HuH-7 (cell line): ENCODE measurements at places on chromosomes 2 and 18.
A peak's percentile ranks its signal among the peaks of the same experiment; 100 is the strongest.

DNA sequence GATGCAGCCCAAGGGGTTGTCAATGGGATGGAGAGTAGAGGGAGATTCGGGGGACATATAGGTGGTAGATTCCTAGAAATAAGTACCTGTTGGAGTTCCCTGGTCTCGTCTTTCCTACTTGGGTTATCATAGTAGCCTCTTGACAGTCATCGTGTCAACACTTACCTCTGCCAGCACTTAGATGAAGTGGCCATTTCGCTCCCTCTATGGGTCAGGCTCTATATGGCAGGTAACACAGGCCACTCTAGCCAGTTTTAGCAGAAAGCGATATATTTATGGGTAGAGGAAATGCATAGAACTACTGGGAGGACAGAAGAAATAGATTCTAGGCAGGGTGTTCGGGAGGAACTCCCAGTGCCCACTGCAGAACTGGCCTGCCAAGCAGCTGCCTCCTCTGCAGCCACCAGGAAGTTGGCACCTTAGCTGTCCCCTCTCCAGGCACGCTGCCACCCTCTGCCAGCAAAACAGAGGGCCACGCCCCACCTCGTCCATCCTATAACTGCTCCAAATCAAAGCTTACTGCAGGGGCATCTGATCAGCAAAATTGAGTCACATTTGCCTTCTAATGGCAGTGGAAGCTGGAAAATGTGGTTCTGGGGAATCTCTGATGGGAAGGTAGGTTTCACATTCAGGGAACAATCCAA, 181.3 kb downstream of the INSIG2 start:
- peak; percentile 28 for DNase-seq

- no peak for DNase-seq
Observed at GRCh38 chr2:68009526-68009925, 53.3 kb downstream of the C1D start.

GRCh38 chr2:200863782-200864175, 679 bp downstream of the CLK1 start:
- DNase-seq, result no peak

- DNase-seq, result no peak
Observed at GRCh38 chr2:232655392-232655791, 22.0 kb downstream of the EFHD1 start.

DNA sequence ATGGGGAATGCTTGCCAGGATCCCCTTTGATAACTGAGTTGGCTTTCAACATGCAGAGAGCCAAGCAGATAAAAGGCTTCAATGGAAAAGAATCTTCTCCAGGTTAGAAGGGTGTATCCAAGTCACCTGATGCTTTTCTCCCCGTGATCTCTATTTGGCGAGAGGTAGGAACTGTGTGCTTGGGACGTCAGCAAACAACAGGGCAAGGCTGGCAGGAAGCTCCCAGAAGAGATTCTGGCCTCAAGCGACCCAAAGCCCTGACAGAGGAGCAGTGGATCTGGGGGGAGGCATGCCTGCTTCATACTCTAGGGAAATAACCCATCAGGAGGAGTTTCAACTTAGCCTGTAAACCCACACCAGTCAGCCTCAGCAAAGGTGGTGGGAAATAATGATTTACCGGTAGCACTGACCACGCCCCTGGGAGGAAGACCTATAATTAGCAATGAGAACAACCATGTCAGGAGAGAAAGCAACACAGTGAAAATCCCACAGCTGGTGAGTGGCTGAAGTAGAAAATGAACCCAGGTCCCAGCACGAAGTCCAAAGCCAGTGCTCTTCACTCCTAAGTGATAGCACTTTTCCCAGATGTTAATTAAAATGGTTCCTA, 76.3 kb upstream of the SEC11C start:
- no peak for DNase-seq

GRCh38 chr18:47415881-47416280, 164.4 kb upstream of the SKOR2 start:
- no peak for DNase-seq

- DNase-seq, result peak; percentile 64
Observed at GRCh38 chr2:18520451-18521425, 39.7 kb downstream of the RDH14 start.

GRCh38 chr2:158112992-158113391, 11.3 kb downstream of the UPP2 start:
- no peak for DNase-seq

DNA sequence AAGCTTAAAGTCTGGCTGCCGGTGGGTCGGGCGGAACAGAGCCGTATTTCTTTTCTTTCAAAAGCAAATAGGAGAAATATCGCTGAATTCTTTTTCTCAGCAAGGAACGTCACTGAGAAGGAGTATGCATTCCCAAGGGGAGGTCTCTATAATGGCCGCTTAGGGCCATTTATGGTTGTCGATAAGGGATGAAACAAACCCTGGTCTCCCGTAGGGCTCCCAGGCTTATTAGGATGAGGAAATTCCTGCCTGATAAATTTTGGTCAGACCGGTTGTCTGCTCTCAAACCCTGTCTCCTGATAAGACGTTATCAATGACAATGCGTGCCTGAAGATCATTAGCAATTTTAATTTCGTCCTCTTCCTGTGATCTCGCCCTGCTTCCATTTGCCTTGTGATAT, 227.7 kb upstream of the ZEB2 start:
- no peak for DNase-seq

DNA sequence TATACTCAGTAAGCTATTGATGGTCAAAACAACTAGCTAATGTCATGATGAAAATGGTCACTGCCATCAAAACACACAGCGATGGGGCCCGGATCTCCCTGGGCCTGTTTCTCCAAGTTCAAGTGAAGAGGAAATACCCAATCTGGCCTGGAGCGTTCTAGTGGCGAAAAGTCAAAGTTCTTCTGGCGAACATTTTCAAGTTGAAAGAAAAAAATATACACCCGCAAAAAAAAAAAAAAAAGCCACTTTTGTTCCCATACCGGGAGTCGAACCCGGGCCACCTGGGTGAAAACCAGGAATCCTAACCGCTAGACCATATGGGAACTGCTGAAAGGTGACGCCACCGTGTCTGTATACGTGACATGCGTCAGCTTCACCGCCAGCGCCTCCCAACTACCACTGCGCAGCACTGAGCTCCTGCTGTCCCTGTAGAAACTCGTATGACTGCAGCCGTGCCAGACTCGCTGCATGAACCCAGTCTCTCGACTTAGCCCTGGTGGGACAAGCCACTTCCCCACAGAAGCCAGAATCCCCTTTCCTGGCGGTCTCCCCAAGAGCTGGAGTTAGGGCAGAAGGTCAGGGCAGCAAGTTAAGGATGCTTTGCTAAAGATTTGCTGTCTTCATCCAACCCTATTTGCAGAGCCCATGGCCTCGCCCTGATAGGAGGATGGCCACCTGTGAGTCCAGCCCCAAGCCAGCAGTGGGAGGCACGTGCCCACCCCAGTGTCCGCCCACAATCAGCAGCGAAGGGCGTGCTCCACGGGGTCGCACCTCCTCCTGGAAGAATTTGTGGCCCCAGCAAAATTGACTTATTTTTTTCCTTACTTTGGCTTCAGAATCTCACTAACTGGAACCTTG, 5.6 kb upstream of the IMP4 start:
- peak; percentile 78 for DNase-seq

GRCh38 chr2:197088694-197089093, 162.2 kb upstream of the PGAP1 start:
- no peak for DNase-seq

GRCh38 chr2:141498561-141498960, 632.3 kb downstream of the LRP1B start:
- no peak for DNase-seq

GRCh38 chr2:237737196-237737865, 61.2 kb upstream of the RBM44 start:
- no peak for DNase-seq

DNA sequence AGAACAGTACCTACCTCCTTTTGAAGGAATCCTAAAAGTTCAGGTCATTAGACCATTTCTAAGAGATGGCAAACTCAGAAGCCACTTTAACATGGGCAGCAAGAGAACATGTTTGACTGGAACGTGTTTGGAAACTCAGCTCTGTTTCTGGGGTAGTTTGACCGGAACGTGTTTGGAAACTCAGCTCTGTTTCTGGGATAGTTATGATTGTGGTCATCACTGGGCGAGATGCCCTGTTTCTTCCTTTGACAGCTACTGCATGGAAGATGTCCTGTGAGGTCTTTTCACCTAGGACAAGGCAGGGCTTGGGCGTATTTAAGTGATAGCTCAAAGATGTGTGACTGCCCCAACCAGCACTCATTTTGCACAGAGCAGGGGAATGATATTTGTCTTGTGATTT, 19.9 kb upstream of the SERPINB13 start:
- DNase-seq, result no peak

DNA sequence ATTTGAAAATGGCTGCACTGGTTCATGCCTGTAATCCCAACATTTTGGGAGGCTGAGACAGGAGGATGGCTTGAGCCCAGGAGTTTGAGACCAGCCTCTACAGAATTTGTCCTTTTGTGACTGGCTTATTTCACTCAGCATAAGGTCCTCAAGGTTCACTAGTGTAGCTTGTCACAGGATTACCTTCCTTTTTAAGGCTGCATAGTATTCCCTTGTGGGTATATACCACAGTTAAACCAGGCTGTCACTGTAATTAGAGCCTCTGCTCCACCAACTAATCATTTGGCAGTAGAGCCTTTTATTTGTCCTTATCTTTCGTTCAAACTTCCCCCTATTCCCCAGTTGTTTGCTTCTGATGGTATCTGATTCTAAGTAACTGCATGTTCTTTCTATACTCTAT, 50.4 kb upstream of the SELENOI start:
- DNase-seq, result no peak

DNA sequence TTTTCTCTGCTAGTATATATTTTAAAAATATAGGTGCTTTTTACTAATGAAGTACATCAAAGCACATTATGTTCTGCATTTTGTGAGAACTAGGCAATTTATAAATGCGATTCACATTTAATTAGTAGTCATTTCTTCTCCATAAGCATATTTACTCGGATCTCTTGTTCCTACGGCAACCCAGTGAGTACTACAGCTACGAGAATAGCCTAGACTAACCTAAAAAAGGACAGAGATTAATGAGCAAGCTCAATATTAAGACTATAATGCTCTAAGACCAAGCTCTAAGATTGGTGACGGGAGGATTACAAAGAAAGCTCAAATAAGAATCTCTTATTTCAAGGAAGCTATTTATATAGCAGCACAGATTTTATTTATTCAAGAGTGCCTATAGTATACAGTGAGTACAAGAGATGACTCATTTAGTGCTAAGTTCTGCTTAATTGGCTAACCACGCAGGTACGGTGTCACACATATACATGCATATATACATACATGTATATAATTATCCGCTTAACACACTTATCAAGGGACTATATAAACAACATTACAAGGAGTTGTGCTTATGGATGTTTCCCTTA, 364.7 kb downstream of the GPD2 start:
- DNase-seq, result no peak

DNA sequence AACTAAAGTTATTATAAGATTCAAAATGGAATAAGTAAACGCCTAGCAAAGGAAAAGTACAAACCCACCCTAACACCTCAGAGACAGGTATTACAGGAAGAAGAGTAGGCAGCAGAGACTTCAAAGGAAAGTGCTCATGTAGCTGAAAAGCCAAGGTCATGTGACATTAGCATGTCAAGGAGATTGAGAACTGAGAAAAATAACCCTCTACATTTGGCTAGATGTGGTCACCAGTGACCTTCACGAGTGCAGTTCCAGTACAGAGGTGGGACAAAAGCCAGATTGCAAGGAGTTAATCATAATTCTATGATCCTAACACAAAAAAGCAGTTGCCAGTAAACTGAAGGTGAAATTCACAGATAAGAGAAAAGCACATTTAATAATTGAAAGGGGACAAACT, 252.7 kb downstream of the ZEB2 start:
- DNase-seq, result no peak

- DNase-seq, result no peak
Observed at GRCh38 chr2:160308915-160309314, 108.8 kb upstream of the ITGB6 start.

GRCh38 chr2:121095257-121096080, 189.5 kb downstream of the TFCP2L1 start:
- DNase-seq, result peak; percentile 85

DNA sequence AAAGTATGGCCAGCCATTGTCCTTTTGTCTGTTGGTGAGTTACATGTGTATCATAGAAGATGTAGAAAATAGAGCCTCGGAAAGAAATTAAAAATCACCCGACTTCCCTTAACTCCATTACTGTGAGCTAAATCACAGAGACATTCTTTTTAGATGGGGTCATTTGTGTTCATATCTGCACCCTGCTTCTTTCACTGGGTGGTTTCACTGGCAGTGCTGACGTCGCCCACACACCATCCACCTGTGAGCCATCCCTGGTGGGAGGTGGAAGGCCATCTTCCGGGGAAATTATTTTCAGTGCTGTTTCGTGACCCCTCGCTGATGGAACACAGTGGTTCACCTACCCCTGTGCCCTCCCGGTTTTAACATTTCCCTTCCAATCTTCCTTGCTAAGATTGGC, 21.2 kb downstream of the SH3BP4 start:
- DNase-seq, result no peak

- DNase-seq, result no peak
Observed at GRCh38 chr2:241639385-241639784, 1.9 kb downstream of the ATG4B start.

GRCh38 chr2:152376385-152376784, 41.4 kb downstream of the FMNL2 start:
- no peak for DNase-seq

DNA sequence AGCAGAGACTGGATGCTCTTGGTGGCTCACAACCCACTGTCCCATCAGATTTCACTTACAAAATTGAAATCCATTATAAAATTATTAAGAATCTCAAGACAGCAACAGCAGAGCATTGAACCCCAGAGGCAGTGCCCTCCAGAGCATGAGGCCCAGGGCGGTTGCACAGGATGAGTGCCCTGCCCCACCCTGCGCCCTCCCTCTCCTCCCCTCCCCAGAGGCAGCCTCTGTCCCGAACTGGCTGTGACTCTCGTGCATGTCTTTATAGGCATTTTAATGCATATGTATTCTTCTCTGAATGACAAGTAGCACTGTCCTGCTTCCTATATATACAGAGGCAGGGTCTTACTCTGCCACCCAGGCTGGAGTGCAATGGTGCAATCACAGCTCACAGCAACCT, 10.4 kb downstream of the MFSD2B start:
- DNase-seq, result no peak

- DNase-seq, result no peak
Observed at GRCh38 chr2:134681201-134681600, 37.6 kb downstream of the TMEM163 start.

GRCh38 chr2:36489281-36489680, 108.7 kb downstream of the FEZ2 start:
- no peak for DNase-seq
